Smooth muscle cell of the pulmonary artery (primary cell): ENCODE measurements at places on chromosomes 1 and 21. TPM values are rescaled to one million over a fixed set of nuclear protein-coding genes. Genes with fewer than 3 reads are reported as not detected.

LDLRAP1 gene
- 23.9 and 41.6 TPM in 2 replicates for total RNA-seq

RAB3B gene
- 28.3 and 37.1 TPM in 2 replicates for total RNA-seq

PLA2G2C gene
- total RNA-seq: not detected in 2 replicates

TNFSF4 gene
- 2.3 and 5.0 TPM in 2 replicates for total RNA-seq
